ENCODE measurements at places on chromosomes 2 and 18. TPM values are rescaled to one million over a fixed set of nuclear protein-coding genes. Genes with fewer than 3 reads are reported as not detected.

ANKRD30B gene
- total RNA-seq: not detected

SIX3 gene
- not detected for total RNA-seq

GAL3ST2 gene
- total RNA-seq: 0.43 TPM

RND3 gene
- not detected for total RNA-seq

- no peak for DNase-seq
- no peak overlapping the region for H3K27ac ChIP-seq
Measured at GRCh38 chr2:134421556-134422328, 167.9 kb downstream of the MGAT5 start.

DNA sequence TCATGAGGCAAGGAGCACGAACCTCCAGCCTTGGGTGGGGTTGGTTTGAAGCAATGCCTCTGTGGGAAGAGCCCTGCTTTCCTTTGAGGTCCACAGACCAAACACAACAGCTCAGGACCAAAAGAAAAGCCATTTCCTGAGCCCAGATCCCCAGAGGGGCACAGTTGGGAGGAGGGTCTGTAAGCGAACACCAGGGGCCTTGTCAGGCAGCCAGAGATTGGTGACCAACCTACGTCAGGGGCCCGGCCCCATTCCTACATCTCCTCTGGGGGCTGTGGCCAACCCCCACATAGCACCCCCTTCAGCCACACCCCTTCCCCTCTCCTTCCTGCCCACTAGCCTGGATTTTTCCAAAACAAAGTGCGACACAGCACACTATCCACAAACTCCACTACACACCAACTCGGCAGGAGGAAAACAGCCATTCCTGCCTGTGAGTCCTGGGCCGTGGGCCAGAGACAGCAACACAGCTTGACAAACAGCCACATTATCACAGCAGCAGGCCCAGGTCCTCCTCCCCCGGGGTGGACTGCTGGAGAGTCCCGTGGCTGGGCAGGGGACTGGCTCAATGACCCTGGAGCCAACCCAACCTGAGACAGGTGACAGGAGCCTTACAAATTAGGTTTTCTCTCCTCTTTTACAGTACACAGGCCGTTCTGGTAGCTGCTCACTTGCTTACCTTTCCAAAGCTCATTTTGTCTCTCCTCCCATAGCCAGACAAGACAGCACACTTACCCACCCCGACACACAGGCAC is 98.8 kb downstream of the TNS1 start:
- H3K27ac ChIP-seq: no peak overlapping the region
- H3K4me1 ChIP-seq: peaks cover 28% of the 10 kb centered on the region
- H3K36me3 ChIP-seq: peaks cover 2% of the 10 kb centered on the region
- no peak overlapping the region for H3K4me3 ChIP-seq
- peaks cover 30% of the 10 kb centered on the region for H3K27me3 ChIP-seq

- H3K4me1 ChIP-seq: no peaks in the 10 kb centered on the region
- peaks cover 51% of the 10 kb centered on the region for H3K27me3 ChIP-seq
- DNase-seq: no peak
- H3K36me3 ChIP-seq: no peaks in the 10 kb centered on the region
- H3K4me3 ChIP-seq: no peak overlapping the region
Measured at GRCh38 chr18:48391868-48392267, 17.3 kb downstream of the ZBTB7C start.

DNA sequence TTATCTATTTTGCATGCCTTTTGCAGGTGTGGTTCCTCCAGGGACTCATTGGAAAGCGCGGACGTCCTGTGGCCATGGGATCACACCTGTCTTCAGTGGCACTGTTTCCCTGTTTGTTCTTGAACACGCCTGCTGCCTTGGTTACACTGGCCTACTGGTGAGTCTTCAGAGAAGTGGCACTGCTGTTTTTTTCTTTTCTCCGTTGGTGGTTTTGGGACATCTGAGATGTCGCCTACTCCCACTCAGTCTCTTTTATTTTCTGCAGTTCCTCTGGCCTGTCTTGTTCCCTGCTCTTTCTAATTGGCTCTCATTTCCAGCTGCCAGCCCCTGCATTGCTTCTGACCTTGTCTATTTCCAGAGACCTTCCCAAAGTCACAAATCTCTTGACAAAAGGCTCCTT is 35.7 kb upstream of the POU3F3 start:
- DNase-seq: no peak
- no peak overlapping the region for H3K4me3 ChIP-seq
- no peak overlapping the region for H3K27ac ChIP-seq
- no peaks in the 10 kb centered on the region for H3K4me1 ChIP-seq
- peaks cover 2% of the 10 kb centered on the region for H3K27me3 ChIP-seq

- H3K36me3 ChIP-seq: peaks cover 18% of the 10 kb centered on the region
- DNase-seq: no peak
- no peaks in the 10 kb centered on the region for H3K27me3 ChIP-seq
- no peak overlapping the region for H3K4me3 ChIP-seq
- H3K4me1 ChIP-seq: peaks cover 23% of the 10 kb centered on the region
- H3K27ac ChIP-seq: no peak overlapping the region
Measured at GRCh38 chr2:61520261-61520660, 17.9 kb downstream of the XPO1 start.

- no peaks in the 10 kb centered on the region for H3K36me3 ChIP-seq
- H3K4me3 ChIP-seq: no peak overlapping the region
- H3K4me1 ChIP-seq: peaks cover 12% of the 10 kb centered on the region
- H3K27me3 ChIP-seq: peaks cover 5% of the 10 kb centered on the region
Measured at GRCh38 chr18:62335494-62335893, 10.4 kb downstream of the TNFRSF11A start.

DNA sequence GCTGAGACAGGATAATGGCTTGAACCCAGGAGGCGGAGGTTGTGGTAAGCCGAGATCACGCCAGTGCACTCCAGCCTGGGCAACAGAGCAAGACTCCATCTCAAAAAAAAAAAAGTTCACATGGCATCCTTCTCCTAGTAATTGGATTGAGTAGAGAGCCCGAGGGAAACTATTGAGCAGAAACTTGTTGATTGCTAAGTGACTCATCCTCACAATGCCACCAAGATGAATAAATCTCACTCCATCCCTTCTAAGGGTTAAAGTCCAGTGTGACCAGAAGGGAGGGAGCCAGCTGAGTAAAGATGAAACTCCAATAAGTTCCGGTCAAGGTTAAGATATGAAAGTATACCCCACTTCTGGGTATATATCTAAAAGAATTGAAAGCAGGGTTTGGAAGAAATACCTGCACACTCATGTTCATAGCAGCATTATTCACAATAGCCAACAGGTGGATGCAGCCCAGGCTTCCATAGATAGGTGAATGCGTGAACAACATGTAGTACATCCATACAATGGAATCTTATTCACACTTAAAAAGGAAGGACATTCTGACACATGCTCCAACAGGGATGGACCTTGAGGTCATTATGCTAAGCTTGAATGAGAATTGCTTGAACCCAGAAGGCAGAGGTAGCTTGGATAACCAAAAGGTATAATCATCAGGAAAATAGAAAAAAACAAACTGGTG is 13.0 kb upstream of the FHL2 start:
- peaks cover 31% of the 10 kb centered on the region for H3K27me3 ChIP-seq
- H3K36me3 ChIP-seq: no peaks in the 10 kb centered on the region
- H3K4me1 ChIP-seq: no peaks in the 10 kb centered on the region
- no peak overlapping the region for H3K4me3 ChIP-seq
